ENCODE measurements at places on chromosomes 1 and 21.

DNA sequence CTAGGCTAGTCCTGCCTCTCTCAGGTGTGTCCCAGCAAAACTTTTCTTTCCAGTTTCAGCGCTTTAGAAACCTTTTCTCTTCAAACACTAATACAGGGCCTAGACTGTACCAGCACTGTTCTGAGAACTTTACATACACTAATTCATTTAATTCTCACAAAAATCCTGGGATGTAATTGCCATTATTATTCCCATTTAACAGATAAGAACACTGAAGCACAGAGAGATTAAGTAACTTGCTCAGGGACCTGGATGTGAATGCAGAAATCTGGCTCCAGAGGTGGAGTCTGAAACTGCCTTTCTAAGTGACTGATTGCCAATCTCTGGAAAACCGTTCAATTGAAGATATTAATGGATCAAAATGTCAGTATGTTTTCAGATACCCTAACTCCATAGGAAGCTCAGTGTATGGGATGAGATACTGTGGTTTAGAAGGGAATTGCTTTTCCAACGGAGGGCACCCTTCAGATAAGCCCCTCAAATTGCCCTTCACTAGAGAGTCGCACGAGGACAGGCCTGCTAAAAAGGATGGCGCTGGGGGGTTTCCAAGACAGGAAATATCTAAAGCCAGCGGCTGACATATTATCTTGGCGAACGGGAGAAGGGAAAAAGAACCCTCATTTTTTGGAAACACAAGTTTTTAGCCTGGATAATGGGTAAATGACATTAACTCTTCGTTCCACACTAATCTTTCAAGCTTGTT, 698 bp upstream of the UCK2 start:
- no peak for DNase-seq

GRCh38 chr21:42435833-42436232, 32.1 kb downstream of the UBASH3A start:
- no peak for DNase-seq

DNA sequence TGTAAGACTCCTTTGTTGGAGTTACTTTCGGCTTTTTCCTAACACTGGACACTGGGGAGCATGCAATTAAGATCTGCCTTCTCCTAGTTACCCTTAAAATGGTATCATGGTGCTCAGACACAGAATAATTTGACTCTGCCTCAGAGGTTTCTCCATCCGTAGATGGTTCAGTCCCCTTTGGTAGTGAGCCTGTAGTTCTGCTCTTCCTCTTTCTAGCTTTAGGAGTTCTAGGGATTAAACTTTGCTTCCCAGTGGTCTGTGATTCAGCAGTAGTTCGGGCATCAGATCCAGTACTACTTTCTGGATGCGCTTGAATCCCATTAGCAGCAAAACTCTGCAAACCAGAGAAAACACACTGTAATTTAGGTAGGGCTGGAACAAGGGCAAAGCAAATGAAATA, 1.5 kb downstream of the DNTTIP2 start:
- DNase-seq, result no peak

DNA sequence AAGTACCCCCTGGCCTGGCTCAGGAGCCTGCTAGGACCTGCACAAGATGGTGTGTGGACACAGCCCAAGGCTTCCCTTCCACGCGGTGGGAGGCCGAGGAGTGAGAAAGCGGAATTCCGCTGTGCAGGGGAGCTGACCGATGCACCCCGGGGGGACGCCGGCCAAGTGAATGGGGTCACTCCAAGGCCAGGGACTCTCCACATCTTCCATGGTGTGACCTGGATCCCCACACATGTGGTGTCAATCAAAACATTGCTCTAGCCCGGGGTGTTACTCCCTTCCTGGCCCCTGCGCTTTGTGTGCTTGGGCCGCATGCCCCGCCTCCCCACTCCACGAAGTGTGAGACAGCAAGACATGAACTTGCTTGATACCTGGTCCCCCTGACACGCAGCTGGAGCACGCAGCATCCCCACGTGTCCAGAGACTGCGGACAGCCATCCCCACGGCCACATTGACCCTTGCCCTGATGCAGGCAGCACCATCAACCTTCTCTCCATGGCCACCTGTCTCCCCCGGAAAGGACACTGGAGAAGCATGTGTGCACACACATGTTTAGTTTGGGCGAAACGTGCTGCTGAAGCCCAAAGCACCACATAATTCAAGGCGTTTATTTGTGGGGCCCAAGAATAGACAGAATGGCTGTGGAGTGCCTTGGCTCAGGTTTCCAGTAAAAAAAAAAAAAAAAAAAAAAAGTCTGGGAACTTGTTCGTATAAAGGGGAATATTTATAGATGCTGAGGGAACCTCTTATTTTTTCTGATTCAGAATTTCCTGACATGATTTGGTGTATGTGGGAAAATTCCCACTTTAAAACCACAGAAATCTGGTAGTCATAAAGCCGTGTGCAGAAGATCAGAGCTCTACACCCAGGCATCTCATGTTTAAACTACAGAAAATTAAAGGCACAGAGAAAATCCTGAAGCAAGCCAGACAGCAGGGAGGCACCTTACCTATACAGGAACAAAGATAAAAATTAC, 171.7 kb downstream of the HUNK start:
- DNase-seq, result no peak

DNA sequence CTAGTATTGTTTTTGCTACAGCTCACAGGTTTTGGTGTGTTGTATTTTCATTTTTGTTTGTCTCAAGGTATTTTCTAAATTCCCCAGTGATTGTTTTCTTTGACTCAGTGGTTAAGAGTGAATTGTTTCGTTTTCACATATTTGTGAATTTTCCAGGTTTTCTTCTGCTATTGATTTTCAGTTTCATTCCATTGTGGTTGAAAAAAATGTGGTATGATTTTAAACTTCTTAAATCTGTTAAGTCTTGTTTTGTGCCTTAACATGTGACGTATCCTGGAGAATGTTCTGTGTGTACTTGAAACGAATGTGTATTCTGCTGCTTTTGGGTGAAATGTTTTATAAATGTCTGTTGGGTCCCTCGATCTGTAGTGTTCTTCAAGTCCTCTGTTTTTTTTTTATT, 117.9 kb downstream of the KIF26B start:
- DNase-seq, result no peak

GRCh38 chr1:27931184-27931583, 3.6 kb upstream of the SMPDL3B start:
- DNase-seq, result no peak

DNA sequence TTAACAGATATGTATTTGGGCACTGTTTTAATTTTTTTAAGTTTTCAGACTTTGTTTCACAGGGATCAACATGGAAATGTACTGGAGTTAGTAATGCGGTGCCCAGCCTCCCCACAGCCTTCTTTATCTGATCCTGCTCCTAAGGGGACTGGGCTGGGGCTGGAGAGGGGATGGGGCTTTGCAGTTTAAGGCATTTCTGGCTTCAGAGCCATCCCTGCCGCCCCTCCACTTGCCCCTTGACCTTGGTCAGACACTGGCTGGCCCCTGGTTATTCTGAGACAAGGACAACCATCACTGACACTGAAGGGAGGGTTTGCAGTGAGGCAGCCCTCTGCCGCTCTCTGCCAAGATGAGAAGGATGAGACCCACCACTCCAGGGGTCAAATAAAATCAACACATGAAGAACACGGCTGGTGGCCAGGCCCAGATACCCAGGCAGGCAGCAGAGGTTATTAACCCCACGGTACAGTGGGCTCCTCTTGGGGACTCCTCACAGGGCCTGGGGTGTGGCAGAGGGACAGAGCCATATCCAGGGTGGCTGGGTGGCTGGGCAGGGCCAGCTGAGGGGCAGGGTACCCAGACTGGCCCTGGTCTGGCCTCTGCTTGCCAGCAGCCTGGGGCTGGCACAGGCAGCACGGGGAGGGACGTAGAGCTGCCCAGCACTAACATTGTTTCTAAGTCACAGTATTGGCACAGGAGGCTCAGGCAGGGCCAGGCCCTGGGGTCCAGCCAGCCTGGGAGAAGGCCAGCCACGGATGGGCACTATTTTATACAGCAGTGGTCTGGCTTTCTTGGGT, 7.2 kb upstream of the UBE2U start:
- peak; percentile 41 for DNase-seq

DNA sequence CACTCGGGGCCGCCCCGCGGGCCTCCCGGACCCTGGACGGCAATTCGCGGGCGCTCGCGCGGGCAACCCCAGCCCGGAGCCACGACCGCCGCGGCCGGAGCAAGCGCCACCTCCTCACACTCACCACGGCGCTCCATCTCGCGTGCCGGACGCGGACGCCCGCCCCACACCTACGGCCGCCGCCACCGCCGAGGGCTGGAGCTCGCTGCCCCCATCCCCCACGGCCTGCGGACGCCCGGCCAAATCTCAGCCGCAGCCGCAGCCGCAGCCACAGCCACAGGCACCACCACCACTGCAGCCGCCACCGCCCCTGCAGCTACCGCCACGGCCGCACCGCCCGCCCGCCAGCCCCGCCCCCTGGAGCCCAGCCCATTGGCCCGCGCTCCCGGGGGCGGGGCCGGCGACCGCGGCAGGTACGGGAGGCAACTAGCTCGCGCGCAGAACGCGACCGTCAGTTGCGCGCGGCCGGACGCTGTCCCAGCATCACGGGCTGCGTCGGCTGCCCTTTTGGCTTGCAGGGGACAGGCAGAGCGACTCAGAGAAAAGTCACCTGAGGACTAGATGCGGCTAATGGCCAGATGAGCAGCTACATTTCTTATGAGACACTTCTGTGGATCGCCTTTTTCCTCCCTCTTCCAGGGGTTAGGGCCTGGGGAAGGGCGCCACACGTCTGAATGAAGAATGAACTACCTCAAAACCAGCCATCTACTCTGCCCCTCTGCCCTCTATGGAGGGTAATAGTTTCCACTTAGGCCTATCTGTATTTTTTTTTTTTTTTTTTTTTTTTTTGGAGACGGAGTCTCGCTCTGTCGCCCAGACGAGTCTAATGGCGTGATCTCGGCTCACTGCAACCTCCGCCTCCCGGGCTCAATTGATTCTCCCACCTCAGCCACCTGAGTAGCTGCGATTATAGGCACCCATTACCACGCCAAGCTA, at the start of gene ARHGAP29:
Gene ARHGAP29, minus strand, starts transcription at position 294 of the 936 bp plus-strand sequence. CDS start 5,973 bp downstream, outside the sequence.
- DNase-seq, result no peak

DNA sequence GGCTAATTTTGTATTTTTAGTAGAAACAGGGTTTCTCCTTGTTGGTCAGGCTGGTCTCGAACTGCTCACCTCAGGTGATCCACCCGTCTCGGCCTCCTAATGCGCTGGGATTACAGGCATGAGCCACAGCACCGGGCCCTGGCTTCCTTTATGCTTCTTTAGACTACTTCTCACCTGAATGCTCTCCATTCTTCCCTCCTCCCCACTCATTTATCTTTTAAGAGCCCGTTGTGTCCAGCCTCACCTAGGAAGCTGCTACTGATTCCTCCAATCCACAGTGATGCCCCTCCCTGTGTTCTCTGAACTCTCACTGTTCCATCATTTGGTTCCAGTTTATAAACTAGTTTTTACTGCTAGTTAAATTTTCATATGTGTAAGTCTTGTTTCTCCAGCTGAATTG, 44.9 kb upstream of the NR5A2 start:
- DNase-seq, result no peak

DNA sequence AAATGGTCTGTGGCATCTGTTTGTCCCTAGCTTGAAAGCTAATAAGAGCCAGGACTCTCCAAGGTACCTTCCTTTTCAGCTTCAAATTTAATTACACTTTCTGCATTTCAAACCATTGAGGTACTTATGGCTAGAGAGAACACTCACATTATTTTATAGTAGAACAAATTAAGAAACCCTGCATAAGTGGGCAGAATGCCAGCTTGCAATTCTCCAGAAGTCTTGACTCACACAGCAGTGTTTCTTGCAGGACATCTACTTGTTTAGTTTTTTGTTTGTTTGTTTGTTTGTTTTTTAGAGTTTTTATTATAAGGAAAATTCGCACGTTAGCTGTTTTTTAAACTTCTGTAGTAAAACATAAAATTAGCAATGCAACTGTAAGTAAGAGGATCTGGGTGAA, 397.2 kb downstream of the NEGR1 start:
- no peak for DNase-seq

DNA sequence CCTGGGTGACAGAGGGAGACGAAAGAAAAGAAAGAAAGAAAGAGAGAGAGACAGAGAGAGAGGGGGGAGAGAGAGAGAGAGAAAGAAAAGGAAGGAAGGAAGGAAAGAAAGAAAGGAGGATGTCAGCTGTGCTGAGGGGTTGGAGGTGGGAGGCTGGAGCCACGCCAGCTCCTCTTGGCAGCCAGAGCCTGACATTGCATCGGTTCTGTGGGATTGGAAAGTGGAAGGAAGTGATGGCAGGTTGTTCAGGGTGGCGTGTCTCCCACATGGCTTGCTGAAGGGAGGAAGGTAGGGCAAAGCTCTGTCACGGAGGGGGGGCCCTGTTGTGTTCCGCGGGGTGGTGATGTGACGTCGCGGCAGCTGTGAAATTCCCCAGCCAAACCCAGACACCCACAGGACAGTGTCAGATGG, 30.7 kb downstream of the EIF2D start:
- no peak for DNase-seq

DNA sequence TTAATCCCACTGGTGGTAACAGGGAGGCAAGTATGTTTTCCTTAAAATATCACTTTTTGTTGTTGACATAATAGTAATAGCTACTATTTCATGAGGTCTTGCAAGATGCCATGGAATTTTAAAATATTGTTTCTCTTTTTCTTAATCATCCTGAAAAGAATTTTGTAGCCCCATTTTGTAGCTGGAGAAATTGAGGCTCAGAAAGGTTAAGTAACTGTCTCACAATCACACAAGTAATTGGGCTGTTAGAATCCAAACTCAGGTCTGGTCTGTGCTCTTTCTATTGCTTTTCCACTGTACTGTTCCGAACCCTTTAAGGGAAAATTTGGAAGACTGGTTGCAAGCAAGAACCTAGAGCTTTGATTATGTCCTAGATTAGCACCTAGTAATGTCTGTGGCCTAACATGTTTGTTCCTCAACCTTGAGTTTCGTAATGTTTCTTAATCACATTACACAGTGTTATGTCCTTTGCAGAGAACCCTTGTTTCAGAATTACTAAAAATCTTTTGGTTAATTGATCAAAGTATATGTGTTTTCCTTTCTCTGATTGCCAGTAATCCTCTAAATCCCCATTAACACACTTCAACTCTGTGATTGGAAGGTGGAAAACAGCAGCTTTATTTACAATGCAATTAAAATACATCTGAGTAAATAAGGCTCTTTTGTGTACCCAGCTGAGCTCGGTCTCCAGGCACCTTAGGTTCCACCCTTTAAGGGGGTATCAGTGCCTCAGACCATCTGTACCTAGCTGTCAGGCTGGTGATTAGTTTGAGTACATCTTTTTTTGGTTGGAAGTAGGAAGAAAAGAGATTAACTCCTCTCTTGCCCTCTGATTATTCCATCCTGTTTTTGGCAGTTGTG, 10.4 kb downstream of the LRRC42 start:
- no peak for DNase-seq
